ENCODE measurements at places on chromosomes 12 and 14. TPM values are rescaled to one million over a fixed set of nuclear protein-coding genes. Genes with fewer than 3 reads are reported as not detected.

Gene ALDH1L2
- polyA plus RNA-seq, result 76.1 TPM

- no peak for DNase-seq
Observed at GRCh38 chr12:15171012-15171655, 50.1 kb downstream of the RERG start.

DNA sequence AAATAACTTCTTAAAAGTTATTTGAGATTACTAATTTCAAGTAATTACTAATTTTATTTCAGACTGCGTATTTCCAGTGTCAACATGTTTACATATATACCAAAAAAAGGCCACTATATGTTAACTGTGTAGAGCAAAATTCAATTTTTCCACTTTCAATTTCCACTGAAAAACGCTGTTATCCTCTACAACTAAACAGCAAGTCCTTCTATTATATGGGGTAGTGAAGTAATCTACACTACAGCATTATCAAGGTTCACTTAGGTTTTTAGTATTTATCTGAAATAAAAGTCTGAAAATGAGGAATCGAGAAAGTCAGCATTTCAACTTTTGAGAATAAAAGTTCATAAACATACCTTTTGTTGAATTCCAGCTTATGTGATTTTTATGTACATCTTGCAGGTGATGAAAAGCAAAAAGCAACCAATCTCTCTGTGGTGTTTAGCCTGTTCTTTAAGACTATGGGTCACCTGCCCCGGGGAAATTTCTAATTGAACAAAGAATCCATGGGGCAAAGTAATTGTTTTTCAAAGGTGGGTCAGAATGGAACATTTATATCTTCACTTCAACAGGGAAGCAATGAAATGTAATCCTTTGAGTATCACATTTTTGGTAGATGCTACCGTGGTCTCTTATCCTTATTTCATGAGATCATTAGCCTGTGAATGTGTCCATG is 3.3 kb downstream of the BTG1 start:
- DNase-seq, result no peak

- DNase-seq, result no peak
Observed at GRCh38 chr12:27279826-27280225, 35.7 kb downstream of the STK38L start.

DNA sequence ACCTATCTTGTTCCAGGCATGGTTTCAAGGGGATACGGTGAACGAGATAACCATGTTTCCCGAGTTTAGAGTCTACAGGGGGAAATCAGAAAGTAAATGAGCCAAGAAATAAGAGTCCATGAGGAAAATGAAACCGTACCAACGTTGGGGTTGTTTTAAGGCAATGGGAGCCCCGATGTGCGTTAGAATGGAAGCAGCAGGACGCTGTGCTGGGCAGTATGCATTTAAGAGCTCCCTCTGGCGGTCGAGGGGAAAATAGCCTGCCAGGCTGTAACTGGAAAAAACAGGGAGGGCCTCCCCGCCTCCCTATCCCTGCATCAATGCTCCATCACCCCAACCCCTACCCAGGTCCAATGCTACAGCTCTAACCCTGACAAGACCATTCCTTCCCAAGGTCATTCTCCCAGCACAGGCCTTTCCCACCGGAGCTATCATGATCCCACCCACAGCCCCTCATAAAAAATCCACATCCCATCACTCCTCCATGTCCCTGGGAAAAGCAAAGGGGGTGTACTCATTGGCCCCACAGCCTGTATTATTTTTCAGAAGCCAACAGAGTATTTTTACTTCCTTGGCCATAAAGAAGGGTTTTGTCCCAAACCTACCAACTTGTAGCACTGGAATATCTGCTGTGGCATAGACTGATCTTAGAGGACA is 226.3 kb upstream of the NOS1 start:
- DNase-seq, result no peak

Gene ITGB7
- 0.59 TPM for polyA plus RNA-seq

DNA sequence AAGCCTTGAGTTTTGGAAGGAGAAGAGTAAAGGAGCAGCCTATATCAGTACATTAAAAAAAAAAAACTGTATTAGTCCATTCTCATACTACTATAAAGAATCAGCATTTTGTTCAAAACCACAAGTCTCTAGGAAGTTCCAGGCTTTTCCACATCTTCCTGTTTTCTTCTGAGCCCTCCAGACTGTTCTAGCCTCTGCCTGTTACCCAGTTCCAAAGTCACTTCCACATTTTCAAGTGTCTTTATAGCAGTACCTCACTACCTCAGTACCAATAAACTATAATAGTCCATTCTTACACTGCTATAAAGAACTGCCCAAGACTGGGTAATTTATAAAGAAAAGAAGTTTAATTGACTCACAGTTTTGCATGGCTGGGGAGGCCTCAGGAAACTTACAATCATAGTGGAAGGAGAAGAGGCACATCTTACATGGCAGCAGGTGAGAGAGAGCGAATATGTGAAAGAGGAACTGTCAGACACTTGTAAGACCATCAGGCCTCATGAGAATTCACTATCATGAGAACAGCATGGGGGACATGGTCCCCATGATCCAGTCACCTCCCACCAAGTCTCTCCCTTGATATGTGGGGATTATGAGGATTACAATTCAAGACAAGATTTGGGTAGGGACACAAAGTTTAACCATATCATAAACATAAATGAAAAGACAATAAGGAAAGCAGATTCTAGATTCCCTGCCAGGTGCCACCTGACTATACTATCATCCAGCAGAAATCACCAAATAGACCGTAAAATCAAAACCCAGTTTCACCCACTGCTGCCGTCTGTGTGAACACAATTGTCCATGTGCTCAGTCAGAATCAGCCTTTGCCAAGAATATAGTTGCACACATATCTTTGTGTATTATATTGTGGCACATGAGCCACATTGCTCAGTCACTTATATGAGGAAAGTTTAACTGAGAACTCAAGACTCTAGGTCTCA is 27.8 kb downstream of the TOGARAM1 start:
- DNase-seq, result no peak

- no peak for DNase-seq
Observed at GRCh38 chr14:73753124-73753886, 39.1 kb upstream of the PNMA1 start.

GRCh38 chr12:98123021-98123461 is 392.3 kb upstream of the TMPO start:
- no peak for DNase-seq

Gene TDRD9
- 2.2 TPM for polyA plus RNA-seq

GRCh38 chr12:69475237-69475975 is 5.2 kb downstream of the FRS2 start:
- DNase-seq, result peak; percentile 33

- peak; percentile 29 for DNase-seq
Observed at GRCh38 chr12:1318327-1319031, 275.9 kb downstream of the FBXL14 start.

Gene LMNTD1
- 0.76 TPM for polyA plus RNA-seq

GRCh38 chr12:30437616-30438015 is 258.1 kb downstream of the IPO8 start:
- DNase-seq, result no peak

Gene SLCO1C1
- polyA plus RNA-seq, result not detected

GRCh38 chr12:40820794-40821484 is 128.7 kb downstream of the CNTN1 start:
- DNase-seq, result no peak

DNA sequence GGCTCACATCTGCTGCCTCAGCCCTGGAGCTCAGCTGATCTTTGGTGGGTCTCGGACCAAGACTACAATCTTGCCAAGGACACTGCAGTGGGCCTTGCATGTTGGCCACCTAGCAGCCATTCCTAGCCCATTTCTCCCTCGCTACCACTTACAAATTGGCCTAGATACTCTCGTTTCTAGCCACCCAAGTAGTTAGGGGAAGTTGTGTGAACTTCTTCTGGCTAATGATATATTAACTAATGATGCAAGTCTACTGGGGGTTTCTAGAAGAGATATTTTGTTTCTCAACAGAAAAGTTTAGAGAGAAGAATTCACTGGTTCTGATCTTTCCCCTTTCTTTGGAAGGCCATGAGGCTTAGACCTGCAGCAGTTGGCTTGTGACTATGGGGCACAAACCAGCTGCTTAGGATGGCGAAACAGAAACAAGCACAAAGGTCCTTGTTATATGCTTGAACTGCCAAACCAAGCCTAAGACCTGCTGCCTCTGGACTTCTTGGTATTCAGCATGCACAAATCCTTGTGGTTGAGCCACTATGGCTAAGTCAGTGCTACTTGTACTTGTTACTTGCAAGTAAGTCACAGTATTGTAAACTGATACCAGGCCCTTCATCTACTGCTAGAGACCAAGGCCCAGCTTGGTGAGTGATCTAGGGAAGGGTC is 30.5 kb upstream of the GPATCH2L start:
- DNase-seq, result no peak

DNA sequence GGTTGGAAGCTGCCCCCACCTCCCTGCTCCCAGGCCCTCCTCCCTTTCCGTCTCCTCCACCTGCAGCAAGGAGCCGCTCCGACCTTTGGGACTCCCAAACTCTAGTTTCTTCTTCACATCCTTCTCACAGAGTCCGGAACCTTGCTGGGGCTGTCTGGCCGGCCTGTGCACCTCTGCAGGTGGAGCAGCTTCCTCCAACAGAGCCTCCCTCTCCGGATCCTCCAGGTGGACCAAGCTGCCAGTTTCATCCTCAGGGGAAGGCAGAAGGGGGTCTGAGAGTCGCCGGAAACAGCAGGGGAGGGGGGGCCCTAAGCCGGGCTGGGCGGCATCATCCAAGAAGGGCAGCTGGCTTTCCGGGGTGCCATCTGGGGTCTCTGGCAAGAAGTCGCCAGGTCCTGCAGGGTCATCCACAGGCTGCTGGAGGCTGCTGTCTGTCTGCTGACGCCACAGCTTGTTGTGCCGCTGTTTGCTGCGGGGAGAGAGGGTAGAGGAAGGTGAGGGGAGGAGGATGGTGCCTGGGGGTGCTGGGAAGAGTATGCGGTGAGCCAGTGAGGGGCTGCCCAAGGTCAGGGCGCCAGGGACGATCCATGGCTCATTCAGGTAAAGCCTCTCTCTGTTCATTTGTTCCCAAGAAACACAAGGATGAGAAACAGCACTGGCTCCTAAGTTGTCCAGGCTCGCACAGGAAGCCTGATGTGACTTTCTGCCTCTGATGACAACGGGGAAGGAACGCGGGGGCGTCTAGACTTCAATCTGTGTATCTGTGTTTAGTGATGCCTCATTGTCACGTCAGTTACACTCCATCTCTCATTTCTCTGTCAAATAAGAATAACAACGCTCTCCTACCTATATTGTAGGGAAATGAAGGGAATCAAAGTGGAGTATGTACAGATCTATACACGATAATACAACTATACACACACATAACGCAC is 61.3 kb upstream of the CORO1C start:
- DNase-seq, result no peak

Gene NANOG
- polyA plus RNA-seq, result not detected

Gene ZNF891
- 0.47 TPM for polyA plus RNA-seq

Gene ANO4
- polyA plus RNA-seq, result 8.0 TPM

Gene AICDA
- polyA plus RNA-seq, result not detected

DNA sequence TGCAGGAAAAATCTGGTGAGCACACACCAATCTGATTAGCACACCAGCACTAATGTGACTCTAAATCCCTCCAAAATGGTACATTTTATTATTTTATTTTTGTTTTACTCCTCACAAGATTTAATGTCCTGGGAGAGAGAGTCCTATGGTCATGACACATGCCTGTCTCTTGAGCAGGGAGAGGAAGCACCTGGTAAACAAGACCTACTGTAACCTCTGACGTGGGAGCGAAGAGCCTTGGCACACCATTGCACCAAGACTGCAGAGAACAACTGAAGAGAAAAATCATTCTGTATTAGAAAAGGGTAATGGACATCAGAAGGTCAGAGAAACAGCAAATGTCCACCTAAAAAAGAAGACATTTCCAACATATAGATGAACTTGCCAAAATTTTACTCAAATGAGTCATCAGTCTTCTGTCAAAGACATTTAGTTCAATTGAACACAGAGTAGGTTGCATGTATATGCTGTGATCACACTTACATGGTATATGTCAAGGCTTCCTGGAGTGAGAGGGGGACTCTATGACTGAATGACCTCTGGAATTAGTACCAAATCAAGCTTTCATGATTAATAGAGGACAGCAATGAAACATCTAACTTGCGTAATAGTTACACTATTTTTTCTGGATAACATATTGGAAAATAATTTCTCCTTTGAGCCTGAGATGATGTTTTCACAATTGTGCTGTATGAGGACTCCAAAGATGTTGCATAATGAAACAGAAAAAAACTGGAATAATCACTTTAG is 186.9 kb upstream of the FLRT2 start:
- DNase-seq, result no peak

Gene HAL
- 0.12 TPM for polyA plus RNA-seq

Gene GLT1D1
- not detected for polyA plus RNA-seq

DNA sequence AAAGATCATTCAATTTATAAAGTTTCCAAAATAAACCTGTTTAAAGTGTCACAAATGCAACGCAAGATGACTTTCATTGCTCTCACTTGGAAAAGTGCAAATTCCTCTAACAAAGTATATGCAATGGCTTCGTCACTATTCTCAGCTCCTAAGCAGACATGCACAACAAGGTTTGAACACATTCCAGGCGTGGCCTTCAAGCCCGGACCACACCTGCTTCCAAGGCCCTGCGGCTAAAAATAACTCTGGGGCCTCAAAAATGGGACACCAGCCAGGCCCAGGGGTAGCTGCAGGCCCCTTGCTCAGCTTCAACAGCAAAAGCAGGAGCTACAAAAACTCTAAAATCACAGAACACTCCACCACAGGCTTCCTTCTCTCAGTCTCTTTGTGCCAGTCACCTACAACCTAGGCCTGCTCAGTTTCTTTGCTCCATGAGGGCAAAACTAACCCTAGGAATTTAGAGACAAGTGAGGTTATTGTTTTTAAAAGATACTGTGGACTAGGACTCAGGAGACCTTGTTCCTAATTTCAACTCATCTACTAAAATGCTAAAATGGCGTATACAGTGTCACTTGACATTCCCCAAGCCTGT is 29.3 kb downstream of the DUSP16 start:
- no peak for DNase-seq

Gene LBHD2
- polyA plus RNA-seq, result not detected

Gene SLC16A7
- 32.8 TPM for polyA plus RNA-seq

- no peak for DNase-seq
Observed at GRCh38 chr14:73216030-73216429, 21.3 kb upstream of the PAPLN start.

GRCh38 chr14:100777366-100777817 is 48.5 kb upstream of the MEG3 start:
- DNase-seq, result no peak

DNA sequence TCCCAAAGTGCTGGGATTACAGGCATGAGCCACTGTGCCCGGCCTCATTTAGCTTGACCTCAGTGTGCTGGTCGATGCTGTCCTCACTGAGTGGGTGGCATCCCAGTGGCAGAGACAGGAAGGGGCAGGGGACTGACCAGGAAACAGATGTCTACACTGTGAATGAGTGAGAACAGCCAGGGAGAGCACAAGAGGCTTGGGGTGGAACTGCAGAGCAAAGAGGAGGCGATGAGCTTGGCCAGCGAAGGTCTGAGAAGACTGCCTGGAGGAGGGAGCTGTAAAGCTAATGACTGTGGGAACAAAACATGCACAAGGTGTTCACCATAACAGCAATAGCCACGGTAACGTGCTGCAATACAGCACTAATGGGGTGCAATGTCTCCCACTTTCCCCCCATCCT is 57.2 kb upstream of the BEGAIN start:
- no peak for DNase-seq

DNA sequence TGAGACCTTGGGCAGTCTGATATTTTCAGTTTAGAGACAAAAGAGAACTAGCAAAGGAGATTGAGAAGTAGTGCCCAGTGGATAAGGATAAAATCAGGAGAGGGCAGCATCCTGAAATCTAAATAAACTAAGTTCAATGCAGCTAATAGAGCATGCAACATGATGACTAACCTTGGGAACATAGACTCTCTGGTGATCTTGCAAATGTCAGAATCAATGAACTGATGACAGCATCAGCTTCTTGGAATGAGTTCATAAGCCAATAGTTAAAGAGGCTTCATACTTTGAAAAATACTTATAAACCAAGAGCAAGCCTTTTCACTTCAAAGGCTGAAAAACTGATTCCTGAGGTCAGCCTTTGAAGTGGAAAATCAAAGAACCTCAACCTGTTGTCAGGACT is 8.2 kb downstream of the TAS2R19 start:
- peak; percentile 4 for DNase-seq
